Smooth muscle cell of bladder (primary cell): ENCODE measurements at places on chromosomes 5 and 9. TPM values are rescaled to one million over a fixed set of nuclear protein-coding genes. Genes with fewer than 3 reads are reported as not detected.

Gene ARHGEF37
- total RNA-seq: 0.57 and 2.4 TPM in 2 replicates

Gene FAM81B
- not detected in 2 replicates for total RNA-seq

Gene MAMDC2
- total RNA-seq: 1.1 and 3.0 TPM in 2 replicates

Gene RBM27
- 23.0 and 23.8 TPM in 2 replicates for total RNA-seq

Gene NEUROG1
- total RNA-seq: not detected in 2 replicates

Gene PCAT7
- total RNA-seq: not detected in 2 replicates
